ENCODE measurements at places on chromosomes 2 and 18.
A peak's percentile ranks its signal among the peaks of the same experiment; 100 is the strongest.

GRCh38 chr2:196105951-196106350 is 37.3 kb upstream of the DNAH7 start:
- DNase-seq = no peak

GRCh38 chr2:23200068-23200786 is 184.8 kb upstream of the KLHL29 start:
- no peak for DNase-seq

GRCh38 chr2:212618636-212619035 is 80.0 kb upstream of the ERBB4 start:
- no peak for DNase-seq

- no peak for DNase-seq
These were observed at the start of gene SIX3 for GRCh38 chr2:44941551-44942234. Gene SIX3, plus strand, starts transcription at chr2:44941702. Its CDS starts 403 bp downstream, at chr2:44942105.

GRCh38 chr2:237734905-237735623 is 63.5 kb upstream of the RBM44 start:
- DNase-seq = no peak

- no peak for DNase-seq
These were observed 11.1 kb downstream of the SNTG2 start for GRCh38 chr2:961786-962185.

GRCh38 chr2:127770973-127771735 is 39.8 kb downstream of the WDR33 start:
- no peak for DNase-seq

- no peak for DNase-seq
These were observed 88.3 kb downstream of the TXNL1 start for GRCh38 chr18:56550121-56550520.

DNA sequence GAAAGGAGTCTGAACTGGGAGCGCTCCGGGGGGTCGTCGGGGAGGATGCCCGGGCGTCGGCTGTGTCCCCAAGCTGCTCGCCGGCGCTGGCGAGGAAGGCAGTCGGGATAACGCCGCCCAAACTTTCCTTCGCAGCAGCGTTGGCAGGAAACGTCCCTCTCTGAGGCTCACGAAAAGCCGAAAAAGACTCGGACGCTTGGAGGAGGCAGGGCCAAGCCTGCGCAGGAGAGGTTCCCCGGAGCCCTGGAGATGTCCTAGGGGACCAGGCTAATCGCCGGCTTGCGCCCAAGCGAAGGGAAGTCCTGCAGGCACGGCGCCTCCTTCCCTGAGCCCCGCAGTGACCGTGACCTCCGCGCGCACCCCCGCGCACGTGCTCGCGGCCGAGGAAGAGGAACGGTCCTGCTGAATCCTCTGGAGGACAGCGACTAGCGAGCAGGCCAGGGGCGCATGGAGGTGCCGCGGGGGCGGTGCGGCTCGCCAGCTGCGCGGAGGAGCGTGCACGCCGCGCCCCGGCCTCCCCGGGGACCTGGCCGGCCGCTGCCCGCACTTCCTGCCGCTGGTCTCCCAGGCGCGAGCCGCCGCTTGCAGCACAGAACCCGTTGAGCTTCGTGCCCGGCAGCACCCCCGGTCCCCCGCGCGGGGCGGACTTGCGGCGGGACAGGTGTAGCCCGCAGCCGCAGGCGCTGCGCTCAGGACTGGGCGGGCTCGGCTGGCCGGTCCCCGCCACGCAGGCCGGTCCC is at the start of gene SH3RF3:
Gene SH3RF3, plus strand, starts transcription at position 590 of the 740 bp plus-strand sequence.
- peak; percentile 36 for DNase-seq

DNA sequence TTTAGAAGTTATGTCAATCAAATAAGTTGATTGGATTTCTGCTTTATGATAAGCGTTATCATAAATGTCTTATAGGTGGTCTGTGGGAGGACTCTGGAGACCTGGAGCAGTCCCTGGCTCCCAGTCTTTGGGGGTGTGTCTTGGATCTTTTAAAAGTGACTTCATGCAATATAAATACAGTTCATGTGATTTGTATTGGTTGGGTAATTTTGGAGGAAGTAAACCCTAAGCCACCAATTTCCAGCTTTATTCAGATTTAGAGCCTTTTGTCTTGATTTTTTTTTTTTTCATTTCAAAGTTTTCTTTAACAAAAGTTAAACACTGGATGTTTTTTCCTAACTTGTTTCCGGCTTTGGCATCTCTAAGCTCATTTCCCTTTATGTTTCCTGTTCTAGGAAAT is 68.8 kb downstream of the MAP4K4 start:
- no peak for DNase-seq

- DNase-seq = no peak
These were observed 562 bp downstream of the ANKMY1 start for GRCh38 chr2:240557101-240557751.

- no peak for DNase-seq
These were observed 249.2 kb upstream of the SLC39A10 start for GRCh38 chr2:195407783-195408182.

DNA sequence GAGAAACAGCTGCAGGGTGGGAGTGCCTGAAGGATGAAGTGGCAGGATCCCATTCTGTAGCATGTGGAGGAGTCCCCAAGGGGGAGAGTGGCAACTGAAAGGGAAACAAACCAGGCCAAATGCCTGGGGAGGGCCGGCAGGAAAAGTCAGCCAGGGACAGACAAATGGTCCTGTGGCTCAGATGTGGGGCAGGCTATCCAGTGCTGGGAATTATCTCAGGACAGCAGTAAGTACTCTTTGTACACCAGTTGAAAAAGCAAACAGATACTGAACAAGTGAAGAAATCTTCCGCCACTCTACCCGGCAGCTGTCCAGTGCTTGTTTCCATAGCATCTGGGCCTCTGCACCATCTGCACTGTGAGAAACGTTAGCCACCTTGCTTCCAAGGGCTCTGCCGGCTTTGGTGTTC is 408.9 kb downstream of the LRATD1 start:
- no peak for DNase-seq

DNA sequence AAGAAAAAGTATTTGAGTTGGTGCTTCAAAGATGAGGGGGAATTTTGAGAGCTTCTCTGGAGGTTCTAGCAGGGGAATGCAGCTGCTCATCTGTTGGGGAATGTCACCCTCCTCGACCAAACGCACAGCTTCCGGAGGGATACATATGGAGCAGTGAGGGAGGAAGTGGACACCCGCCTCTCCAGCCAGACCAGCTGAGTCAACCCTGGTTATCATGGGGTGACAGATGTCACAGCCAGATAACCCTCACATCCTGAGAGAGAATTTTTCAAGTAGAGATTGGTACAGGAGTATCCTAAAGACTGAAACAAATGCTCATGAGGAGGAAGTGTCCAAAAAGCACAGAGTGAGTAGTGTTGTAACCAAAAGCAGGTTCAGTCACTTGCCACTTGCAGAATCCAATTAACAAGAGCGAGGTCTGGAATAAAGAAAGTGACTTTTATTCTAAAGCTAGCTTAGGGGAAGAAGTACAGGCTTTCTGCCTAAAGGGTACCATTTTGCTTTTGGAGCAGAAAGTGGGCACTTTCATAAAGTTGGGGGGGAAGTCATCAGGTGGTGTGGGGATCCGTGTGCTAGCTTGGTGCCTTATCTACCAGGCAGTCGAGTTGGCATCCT is 395.2 kb downstream of the RAD51AP2 start:
- no peak for DNase-seq

GRCh38 chr18:44901283-44901682 is 220.6 kb downstream of the SETBP1 start:
- no peak for DNase-seq

GRCh38 chr18:67938660-67939059 is 422.1 kb upstream of the DSEL start:
- DNase-seq = no peak

GRCh38 chr2:106816974-106817373 is 69.0 kb downstream of the ST6GAL2 start:
- DNase-seq = no peak

DNA sequence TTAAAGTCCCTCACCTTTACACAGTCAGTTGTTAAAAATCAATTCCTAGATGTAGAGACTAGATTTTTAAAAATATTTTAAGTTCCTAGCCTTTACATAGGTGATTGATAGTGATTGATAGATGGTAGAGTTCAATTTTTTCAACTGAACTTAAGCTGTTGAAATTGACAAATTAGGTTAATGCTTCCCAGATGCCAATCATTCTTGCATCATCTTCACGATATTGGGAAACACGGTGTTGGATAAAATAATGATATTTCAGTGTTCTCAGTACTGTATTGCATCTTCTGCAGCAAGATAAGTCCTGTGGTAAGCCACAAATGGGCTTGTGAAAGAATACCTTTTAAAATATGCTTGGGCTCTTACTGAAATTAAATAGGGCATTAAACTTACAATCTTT is 667.6 kb downstream of the STK39 start:
- no peak for DNase-seq

GRCh38 chr2:100887713-100888495 is 68.0 kb downstream of the NPAS2 start:
- no peak for DNase-seq

DNA sequence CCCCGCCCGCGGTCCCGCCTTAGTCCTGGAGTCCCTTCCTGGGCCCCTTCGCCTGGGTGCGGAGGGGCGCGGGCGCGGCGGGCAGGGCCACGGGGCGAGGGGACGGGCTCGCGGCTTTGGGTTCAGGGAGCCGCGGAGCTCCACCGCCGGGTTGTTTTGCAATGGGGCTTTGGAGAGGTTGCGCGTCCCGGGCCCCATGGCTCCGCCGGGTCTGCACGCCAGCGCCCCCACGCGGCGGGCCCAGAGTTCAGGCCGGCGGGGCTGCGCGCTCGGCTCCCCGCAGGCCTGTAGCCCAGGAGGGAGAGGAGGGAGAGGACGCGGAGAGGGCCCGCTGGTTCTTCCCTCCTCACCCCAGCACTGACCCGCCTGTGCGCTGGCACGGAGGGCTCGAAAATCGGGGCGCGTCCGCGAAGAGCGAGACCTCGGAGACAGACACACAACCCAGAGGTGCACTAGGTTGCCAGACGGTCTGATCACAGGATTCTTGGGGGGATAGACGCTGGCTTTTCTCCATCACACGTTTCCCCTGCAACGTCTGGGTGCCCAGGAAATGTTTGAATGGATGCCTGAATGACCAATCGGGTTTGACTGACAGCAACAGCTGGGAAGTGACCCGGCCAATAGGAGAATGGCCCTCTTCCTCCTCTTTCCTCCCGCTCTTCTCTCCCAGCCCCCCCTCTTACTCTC is 4.9 kb upstream of the SIX2 start:
- DNase-seq = no peak

- DNase-seq = no peak
These were observed 20.5 kb downstream of the ONECUT2 start for GRCh38 chr18:57455576-57456129.

- DNase-seq = no peak
These were observed 22.9 kb downstream of the DSG4 start for GRCh38 chr18:31399306-31400032.

GRCh38 chr18:38076346-38077070 is 510.9 kb upstream of the CELF4 start:
- DNase-seq = no peak

DNA sequence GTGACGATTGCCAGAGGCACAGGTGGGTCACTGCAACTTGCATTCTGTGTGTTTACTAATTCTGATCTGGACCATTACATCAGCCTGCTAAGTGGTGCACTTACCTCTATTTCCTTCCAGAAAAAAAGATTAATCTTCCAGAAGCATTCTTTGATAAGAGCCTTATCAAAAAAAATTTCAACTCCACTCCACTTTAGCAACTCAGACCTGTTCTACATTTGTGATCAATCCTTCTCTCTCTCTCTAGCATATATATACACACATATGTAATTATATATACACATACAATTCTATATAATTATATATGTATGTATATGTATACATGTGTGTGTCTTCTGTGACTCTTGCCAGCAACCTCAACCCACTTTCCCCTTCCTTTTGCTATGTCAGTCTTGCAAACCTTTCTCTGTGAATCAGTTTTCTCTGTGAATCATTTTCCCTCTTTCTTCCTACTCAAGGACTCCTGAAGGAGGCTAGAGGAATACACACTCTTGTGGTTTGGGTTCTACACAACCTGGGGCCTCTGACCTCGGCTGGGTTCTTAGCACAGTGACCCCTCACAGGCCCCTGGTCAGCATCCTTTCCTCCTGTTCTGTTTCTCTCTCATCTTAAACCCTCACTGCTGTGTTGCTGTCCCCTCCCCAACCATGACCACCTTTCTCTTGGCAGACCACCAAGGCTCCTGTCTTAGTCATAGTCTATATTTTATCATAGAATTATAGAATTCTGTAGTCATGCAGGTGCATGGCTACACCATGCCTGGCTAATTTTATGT is 130.4 kb upstream of the PELI1 start:
- DNase-seq = no peak

DNA sequence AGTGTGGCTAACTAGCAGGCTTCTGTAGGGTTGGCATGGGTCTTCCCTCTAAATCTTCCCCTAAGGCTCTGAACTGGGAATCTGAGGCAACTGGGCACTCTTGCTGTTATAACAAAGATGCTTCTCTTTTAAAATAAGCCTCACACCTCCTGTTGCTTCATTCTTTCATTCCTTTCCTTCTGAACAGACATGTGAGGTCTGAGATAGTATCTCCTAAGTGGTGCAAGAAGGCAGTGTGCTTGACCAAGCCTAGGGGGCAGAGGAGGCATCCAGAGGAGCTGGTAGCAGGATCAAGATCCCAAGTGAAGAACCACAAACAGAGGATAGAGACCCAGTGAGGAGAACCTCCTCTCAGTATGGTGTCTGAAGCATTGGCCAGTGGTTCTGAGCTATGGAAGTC is 90.9 kb downstream of the TTC27 start:
- DNase-seq = no peak

- DNase-seq = no peak
These were observed 35.4 kb downstream of the CCNT2 start for GRCh38 chr2:134954065-134954464.

DNA sequence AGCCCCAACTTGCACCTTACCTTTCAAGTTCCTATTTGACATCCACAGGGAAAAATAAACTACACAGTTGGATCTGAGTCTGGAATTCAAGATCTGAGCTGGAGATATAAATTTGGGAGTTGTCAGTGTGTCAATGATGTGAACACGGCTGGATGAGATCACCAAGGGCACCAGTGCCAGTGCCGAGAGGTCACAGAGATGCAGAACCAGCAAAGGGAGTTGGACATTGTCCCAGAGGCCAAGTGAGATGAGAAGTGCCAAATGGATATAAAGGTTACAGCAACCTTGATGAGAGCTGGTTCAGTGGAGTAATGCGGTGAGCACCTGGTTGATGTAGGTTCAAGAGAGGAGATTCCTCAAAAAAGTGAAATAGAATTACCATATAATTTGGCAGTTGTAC is 24.8 kb downstream of the LRRFIP1 start:
- no peak for DNase-seq

GRCh38 chr2:1798785-1799144 is 54.5 kb upstream of the PXDN start:
- no peak for DNase-seq

DNA sequence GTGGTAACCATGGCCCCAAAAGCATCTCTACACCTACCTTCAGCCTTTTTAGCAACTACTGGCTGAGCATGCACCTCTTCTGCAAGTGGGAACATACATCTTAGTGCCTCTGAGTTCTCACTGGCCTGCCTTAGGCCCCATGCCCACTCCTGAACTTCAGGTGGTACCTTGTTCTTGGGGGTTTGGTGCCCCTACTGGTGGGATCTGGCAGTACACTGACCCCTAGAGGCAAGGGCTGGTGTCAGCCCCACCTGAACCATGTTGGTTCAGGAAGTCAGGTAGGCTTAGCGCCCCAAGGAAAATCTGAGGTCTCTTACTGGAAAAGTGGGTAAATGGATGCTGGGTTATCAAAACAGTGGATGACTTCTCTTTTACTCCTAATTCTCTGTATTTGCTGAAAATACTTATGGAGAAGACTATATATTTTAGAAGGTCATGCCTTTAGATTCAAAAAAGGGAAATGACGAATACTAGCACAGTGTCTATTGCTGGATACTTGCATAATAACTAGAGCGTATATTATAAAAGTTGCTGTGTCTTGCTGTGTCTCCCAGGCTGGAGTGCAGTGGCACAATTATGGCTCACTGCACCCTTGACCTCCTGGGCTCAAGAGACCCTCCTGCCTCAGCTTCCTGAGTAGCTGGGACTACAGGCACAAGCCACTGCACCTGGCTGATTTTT is 84.6 kb downstream of the RAB31 start:
- DNase-seq = no peak
